ENCODE measurements at places on chromosomes 3 and 15.

DNA sequence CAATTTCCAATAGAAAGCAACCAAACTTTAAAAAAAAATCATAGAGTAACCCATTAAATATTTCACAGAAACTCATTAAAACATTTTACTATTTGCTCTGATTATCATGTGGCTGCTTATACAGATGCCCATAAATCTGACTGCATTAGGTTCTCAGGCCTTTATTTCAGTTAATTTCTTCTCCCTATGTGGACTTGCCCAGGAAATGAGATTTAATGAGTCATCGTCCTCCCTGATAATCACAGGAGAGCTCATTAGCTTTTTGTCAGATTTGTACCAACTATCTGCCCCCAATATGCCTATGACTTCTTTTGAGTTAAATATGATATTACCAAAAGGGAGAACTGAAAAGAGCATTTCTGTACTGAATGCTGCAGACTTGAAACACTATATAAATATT lies 168.0 kb downstream of the FOXB1 start:
- no peak for DNase-seq

DNA sequence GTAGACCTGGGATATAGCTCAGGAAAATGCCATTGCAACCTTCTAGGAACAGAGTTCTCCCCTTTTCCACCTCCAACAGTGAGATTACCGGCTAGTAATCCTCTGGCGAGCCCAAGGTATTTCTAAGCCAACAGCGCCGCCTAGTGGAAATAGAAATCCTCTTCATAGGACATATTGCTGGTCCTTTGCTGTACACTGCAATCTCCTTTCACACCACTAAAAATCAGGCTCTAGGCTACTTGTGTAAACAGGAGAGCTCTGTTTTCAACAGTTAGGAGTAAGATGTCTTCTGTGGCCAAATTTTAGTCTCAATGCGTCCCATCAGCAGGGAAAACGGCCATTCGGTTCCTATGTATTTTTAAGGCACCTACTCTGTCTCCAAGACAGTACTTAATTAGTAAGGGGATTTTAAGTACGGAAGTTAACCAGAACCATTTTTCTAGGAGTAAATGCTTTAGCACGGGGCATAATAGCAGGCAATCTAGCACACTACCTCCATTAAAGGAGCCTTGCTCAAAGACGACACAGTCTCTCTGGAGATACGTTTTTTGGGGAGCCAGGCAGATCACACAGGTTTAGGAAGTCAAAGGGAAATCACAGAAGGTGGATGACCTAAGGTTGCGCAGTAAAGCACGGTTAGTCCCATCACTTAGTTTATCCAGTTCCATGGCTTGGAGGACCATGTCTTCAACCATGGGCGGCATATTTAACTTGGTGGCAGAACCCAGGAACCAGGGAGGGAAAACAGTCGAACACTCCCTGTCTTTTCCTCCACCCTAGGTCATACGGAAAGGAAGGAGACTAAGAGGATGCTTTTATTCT lies 43.8 kb downstream of the NCEH1 start:
- DNase-seq, result peak; percentile 29

DNA sequence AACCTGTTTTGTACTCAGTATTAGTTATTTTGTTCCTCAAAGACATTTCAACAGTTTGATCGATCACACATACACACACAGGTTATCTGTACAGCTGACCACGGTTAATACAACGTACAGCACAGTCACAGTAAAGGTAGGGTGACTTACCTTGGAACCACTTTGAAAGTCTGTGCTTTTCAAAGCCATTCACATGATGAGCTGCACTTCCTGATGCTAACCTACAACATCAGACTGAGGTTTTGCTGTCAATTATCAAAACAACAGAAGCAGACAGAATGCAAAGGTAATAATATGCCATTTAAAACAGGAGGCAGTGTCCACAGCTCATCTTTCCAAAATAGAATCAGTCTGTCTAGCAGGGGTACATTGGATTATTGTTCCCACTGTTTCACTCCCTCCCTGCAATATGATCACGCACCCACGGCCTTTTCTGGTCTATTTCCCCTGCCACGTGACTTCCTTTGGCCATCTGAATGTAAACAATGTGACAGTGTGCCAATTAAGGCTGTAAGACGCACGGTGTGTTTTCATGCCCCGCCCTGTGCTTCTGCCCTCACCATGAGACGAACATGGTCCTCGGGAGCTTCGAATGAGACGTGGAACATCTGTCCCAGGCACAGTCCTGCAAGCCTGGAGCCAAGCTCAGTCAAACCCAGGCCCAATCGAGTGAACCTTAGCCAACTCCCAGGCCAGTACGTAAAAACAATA lies 102.4 kb downstream of the FMN1 start:
- DNase-seq, result no peak

DNA sequence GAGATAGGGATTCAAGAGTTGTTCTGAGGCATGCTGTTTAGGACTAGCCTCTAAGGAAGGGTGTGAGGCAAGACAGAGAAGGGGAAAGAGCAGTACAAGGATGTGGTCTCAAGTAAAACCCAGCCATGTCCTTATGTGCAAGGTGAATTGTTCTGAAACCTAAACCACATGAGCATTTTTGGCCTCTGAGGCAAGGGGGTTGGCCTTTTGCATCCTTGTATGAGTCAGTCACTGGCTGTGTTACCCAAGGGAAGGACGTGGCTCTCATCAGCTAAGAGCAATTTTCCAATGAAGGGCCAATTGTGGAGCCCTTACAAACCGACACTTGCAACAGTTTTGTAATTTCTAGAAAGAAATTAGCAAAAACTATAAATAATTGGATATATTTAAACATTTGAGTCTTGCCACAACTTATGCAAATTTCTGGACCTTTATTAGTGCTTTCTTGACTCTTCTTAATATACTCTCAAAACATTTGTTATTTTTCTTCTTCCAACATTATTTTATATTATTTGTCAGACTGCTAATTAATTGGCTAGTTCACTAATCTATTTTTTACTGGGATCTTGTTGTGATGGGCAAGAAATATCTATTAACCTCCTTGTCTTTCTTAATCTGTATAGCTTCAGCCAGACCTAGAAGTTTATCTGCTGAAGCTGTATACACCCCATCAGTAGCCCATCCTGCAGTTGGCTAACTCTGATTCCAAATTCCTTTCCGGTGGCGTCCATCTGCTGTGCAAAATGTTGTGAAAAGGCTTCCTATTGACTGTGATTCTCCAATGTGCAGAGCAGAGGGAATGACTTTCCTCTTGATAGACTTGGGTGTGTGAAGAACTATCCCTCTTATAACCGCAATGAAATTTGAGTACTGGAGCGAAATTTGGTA lies 97.7 kb upstream of the P2RY1 start:
- no peak for DNase-seq

DNA sequence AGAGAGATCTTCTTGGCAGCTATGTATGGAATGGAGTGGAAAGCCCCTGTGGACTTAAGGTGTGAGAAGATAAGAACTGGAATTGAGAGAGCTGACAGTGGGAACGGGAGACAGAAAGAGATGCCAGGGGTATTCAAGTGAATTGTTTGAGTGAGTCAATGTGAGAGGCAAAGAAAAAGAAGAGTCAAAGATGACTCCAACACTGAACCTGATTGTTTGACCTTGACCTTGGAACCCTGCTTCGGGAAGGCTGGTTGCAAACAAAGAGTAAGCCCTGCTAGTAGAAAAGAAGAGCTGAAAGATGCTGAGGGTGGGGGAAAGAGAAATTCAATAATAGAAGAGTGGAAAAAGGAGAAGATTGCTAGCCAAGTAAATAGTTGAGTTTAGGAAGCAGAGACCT lies 238.6 kb downstream of the BBX start:
- no peak for DNase-seq

DNA sequence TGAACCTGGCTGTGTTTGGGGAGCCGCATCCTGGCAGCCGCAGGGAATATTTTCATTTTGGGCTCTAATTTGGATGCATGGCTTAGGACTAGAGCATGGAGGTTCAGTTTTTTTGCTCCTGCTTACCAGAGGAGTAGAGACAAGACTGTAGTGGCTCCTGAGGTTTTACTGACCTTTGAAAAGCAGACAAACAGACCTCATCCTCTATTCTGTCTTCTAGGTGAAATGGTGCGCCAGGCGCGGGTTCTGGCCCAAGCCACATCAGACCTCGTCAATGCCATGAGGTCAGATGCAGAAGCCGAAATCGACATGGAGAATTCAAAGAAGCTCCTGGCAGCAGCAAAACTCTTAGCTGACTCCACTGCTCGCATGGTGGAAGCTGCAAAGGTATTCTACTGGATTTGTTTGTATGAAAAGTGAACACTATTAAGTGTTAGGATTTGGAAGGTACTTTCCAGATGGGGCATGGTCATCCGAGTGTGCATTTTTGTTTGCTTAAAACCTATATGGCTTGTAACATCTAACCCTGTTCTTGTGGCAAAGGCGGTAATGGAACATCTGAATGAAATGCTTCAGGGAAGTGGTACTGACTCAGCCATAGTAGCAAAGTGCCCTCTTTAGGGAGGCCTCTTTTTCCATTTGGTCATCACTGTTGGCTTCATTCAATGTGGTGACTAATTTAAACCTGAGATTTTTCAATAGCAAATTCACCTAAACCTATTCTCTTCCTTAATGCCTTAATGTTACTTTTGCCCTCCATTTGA lies 330.7 kb upstream of the TPM1 start:
- DNase-seq, result peak; percentile 14

DNA sequence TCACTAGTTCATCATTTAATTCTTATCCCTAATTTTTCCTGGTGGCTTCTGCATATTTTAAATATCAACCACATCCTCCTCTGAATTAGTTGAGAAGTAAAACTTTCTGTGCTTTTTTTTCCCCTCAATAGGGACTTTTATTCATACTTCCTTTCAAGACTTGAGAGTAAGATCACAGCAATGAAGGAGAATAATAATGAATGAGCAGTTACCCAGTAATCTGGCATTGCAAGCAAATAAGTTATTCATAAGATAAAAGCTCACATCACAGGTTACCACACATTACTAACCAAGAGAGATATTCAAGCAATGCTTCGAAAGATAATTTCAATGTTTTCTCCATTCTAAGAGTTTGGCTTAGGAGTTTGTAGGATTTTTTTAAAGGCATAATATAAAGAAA lies 50.3 kb downstream of the BTLA start:
- DNase-seq, result no peak

DNA sequence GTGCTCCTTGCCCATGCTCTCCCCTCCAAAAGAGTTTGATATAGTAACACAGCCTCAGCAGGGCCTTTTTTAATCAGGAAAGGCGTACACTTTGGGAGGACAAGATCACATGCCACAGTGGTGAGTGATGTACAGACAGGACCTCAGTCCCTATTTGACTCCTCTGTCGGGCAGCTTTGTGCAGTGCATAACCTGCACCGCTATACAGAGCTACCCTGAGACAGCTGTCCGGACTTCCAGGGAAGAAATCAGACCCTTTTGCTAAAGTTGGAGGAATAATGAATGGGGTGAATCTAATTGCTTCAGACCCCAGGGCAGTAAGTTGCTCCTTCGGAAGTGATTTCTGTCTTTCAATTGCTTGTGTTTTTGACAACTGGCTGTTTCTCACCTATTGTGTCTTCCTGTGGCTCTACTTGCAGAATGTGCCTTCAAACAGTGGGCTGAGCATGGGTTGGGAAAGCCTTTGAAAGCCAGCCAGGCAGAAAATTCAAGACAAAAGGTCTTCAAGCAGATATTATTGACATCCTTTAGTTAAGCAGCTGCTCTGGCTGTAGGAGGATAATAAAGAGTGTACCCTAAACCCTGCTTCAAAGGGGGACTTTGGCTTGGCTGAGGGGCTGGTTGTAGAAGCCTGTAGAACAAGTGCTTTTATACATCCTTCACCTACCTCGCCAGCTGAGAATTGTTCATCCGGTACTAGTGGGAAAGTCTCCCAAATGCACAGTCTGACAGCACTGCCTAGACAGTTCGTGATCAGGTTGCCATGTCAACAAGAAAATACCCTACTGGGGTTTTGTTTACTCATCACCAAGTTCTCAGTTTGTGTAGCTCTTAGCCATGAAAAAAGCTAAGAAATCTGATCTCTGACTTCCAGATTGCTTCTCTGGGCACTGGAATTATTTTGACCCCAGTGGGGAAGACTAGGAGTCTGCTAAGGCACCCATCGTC lies 35.1 kb downstream of the SNTN start:
- DNase-seq, result no peak

DNA sequence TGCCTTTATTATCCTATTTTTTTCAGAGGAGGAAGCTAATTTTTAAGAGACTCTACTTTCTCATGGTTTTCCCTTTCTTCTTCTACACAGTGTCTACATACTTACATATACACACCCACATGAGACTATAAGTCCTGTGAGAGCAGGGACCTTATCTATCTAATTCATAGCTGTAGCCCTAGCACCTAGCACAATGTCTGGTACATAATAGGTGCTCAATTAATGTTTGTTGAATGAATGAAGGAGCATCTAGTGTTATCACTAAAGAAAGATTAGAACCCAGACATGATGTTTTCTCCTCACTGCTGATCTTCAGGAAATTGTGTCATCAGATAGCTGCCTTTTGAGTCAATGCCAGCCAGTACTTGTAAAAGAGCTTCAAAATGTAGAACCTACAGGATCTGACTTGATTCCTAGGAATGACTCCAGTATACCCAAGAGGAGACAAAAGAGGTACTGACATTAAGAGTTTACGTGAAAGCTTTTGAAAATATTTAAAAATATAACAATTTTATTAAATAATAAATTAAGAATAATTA lies 2.5 kb downstream of the SCG5 start:
- no peak for DNase-seq

- no peak for DNase-seq
Measured at GRCh38 chr3:184727357-184728009, 15.6 kb upstream of the MAGEF1 start.

GRCh38 chr3:46472736-46473135 lies 8.0 kb upstream of the LTF start:
- DNase-seq, result no peak

GRCh38 chr15:34012461-34013028 lies 26.5 kb downstream of the AVEN start:
- DNase-seq, result no peak

- DNase-seq, result no peak
Measured at GRCh38 chr15:81284256-81285031, 39.5 kb downstream of the STARD5 start.

DNA sequence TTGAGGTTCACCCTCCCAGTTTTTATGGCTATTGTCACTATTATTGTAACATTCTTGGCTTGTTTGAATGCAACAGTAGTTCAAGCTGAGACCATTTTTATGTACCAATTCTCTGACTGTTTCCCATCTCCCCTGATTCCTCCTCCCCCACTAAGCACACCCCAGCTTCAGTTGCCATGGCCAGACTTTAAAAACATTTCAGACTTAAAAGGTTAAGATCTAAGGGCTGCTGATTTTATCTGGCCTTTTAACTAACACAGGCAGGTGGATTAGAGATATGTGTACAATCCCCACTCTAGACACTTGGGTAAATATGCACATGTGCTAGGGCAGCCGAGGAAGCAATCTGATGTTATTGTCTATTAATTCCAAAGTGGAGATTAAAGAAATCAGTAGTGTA lies 386.3 kb upstream of the NR2F2 start:
- no peak for DNase-seq

DNA sequence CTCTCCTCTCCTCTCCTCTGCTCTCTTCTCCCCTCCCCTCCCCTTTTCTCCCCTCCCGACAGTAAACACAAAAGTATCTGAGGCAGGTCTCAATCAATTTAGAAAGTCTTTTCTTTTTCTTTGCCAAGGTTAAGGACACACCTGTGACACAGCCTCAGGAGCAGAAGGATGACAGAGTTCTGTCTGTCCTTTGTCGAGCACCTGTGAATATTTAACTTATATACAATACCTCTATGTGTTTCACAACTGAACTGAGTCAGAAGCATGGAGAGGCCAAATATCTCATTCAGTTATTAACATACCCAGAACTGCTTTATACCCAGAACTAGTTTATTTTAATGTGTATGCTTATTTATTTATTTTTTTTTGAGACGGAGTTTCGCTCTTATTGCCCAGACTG lies 81.1 kb upstream of the ROBO1 start:
- DNase-seq, result no peak
